ENCODE measurements at places on chromosomes 13 and 19.

DNA sequence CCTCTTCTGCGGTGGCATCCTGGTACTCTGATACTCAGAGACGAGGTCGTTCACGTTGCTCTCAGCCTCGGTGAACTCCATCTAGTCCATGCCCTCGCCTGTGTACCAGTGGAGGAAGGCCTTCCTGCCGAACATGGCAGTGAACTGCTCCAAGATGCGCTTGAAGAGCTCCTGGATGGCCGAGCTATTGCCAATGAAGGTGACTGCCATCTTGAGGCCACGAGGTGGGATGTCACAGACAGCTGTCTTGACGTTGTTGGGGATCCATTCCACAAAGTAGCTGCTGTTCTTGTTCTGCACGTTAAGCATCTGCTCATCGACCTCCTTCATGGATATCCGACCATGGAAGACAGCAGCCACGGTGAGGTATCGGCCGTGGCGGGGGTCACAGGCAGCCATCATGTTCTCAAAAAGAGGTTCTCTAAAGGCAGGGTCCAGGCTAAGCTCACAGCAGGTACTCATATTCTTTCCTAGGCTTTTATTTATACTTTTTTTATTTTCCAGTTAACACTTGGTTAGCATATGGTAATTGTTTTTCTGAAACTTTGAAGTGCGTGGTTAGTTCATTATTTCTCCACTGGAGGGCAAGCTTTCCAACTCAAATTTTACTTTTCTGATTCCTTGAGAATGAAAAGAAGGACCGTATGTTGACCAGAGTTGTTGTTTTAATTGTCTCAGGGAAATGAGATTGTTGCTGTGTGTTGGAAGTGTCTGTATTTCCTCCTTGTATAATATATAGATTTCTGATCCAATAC lies 72.4 kb upstream of the RGCC start:
- peak; percentile 8 for DNase-seq

DNA sequence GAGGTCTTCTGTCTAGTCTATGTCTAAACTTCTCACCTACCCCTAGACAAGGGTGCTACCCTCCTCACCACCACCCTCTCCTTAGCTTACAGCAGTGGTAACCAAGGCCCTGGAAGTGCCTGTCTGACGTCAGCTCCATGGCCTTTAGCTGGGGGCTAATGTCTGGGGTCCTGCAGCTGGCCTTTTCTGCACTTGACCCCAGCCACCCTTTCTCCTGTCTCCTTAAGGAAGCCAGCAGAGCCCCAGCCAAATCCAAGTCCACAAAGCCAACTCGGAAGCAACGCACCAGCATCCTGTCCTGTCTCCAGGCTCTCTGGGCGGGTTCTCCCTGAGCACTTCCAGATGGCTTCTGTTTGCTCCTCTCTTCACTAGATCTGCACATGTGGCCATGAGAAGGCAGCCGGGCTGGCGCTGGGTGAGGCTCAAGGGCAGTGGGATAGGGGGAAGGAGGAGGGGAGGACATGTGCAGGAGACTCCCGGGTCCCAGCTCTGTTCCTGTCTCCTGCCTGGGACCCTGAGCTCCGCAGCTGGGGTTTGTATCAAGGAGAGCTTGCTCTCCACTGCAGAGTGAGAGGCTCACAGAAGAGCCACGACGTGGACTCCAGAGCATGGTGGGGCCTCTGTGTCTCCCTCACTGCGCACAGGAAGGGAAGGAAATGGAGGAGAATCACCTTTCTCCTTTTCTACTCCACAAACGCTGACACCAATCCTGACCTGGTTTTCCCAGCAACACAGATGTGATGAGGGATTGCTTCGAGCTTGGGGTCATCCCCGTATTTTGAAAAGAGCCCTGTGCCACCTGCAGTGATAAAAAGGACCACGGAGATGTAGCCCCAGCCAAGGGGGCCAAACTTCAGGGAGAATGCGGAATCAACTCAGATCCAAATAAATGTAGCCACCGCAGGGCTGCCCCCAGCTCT lies 204.2 kb downstream of the USP12 start:
- no peak for DNase-seq

- peak; percentile 20 for DNase-seq
Observed at GRCh38 chr19:3687774-3688706, 12.2 kb downstream of the PIP5K1C start.

DNA sequence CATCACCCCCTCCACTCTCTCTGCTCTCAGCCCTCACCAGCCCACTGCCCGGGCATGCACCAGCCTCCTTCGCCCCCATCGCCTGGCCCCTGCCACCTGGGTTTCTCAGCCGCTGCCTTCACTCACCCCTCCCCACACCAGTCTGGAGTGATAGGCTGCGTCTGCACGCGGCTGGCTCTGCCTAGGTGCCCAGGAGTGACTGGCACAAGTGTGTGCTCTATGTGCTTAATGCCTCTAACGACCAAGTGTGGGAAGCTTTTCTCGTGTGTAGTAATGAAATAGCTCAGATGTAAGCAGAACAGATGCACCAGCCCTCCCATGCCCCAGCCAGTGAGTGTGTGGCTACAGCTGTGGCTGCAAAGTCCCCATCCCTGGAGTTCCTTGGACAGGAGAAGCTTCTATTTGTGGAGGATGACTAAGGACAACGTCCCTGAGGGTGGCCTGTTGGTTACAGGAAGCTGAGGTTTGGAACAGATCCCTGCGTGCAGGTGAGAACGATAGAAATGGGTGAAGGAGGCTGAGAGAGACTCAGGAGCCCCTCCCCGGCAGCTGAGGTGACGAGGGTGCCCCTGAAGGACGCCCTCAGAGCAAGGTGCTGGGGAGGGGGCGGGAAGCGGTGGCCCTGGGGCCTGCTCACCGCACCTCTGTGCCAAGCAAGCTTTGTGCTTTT lies 35.6 kb downstream of the ATP11A start:
- no peak for DNase-seq
